ENCODE measurements at places on chromosomes 4 and X.

- DNase-seq, result no peak
Measured at GRCh38 chrX:125710403-125711062, 390.9 kb downstream of the TEX13C start.

DNA sequence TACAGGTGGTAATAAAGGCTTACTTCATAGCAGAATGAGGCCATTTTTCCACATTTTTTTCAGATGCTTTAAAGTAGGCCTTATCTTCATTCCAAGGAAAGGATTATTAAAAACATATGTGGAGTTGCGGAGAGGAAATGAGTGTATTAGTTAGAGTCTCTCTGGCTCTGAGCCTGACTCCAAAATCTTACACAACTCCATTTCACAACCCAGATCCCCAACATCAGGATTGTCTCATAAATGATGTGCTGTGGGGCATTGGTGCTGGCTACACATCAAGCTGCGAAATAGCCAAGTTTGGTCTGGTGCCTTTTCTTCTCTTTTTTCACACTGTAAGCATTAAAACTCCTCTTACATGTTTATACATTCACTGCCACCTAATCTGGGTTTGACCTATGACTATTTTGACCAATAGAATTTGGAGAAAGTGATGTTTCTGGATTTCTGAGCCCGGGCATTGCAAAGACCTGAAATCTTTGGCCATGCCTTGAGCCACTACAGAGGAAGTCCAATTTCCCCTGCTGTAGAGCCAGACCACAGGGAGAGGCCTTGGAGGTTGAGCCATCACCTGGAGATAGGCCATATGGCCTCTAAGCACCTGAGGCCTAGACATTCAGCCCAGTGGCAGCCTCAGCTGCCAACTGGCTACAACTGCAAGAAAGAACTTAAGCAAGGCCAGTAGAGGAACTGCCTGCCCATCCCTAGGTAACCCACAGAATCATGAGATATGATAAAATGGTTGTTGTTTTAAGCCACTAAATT, 16.7 kb upstream of the SOD3 start:
- DNase-seq, result no peak

DNA sequence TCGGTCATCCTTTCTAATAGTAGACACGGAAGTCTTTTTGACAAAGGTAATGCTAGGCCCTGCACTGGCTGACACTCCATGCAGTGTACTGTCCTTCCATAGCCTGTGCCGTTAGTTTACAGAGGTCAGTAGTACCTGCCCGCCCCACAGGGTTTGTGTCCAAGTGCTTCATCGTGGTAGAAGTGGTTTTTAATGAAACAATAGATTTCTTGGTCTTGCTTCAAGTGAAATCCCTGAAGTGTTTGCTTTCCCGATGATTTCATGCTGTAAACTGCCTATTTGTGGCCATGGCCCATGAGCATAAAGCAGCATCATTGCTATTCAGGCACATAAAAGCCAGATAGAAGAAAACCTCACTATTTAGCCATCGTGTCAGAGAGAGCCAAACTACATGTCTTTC, 139.3 kb downstream of the GPR143 start:
- DNase-seq, result no peak

- DNase-seq, result no peak
Measured at GRCh38 chr4:149120331-149121022, 678.3 kb upstream of the NR3C2 start.

DNA sequence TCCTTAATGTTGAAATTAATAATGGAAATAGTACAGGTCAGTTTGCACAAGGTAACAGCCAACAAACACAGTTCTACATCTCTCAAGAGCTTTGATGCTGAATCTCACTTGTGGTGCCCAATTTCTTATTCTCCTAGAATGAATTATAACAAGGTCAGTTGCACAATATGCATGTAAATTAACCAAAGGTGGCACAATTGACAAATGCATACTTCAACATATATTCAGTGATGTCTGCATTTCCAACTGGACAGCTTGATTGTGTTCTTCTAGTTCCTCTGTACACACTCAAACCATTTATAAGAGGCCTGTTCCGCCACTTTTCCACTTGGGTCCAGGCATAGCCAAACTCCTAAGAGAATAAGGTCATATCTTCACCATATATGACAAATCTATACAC, 210.3 kb upstream of the EPHA5 start:
- no peak for DNase-seq
